H7 (cell line): ENCODE measurements at places on chromosomes 1 and 21. TPM values are rescaled to one million over a fixed set of nuclear protein-coding genes. Genes with fewer than 3 reads are reported as not detected.

GRCh38 chr1:225655509-225656258, 2.8 kb upstream of the ENAH start:
- no peak for DNase-seq

The ROR1 gene
- 63.4 and 94.3 TPM in 2 replicates for total RNA-seq

The CLIC6 gene
- total RNA-seq, result 0.59 and 0.78 TPM in 2 replicates

GRCh38 chr1:115624859-115625258, 16.9 kb upstream of the VANGL1 start:
- peak; percentile 24 for DNase-seq

GRCh38 chr1:215819114-215819513, 252.0 kb downstream of the KCTD3 start:
- no peak for DNase-seq

The FCGR1A gene
- not detected in 2 replicates for total RNA-seq

The SLC2A5 gene
- 0.03 TPM in 1 of 2 replicates, not detected in the other for total RNA-seq

- no peak for DNase-seq
Observed at GRCh38 chr1:23345920-23346319, 1.8 kb upstream of the HNRNPR start.
